ENCODE measurements at places on chromosomes 3 and 15.

DNA sequence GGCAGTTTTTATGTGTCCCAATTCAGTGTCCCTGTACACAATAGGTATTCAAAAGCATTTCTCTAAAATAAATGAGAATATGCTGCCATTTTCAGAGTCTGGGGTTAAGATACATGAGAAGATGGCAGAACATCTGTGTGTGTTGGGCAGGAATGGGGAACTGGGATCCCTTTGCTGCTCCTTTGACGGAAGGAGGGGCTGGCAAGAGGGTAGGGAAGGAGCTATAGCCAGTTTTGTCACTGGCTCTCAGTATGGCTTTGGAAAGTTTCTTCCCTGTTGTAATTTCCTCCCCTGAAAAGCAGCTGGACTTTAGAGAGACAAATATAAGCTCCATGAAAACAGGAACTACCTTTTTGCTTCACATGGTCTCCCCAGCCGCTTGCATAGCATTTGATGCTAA lies 137.5 kb upstream of the PRR23C start:
- DNase-seq = no peak

GRCh38 chr3:141248064-141248463 lies 16.4 kb downstream of the PXYLP1 start:
- no peak for DNase-seq

DNA sequence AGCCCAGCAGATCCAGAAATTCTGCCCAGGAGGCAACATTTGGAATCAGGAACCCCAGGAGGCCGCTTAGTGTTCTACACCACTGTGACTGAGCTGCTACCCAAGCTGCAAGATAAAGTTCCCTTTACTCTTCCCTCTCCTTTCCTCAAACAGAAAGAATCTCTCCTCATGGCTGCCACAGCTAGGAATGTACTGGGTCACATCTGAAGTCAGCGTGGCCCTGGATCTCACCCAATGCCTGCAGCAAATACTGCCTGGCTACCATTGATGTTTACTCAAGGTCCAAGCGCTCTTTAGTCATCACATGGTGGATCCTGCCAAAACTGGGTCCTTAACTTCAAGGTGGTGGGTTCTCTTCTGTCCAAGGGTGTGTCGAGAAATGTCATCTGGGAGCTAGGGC lies 382.7 kb downstream of the EPHA6 start:
- no peak for DNase-seq

- no peak for DNase-seq
These were observed 59.1 kb upstream of the NEDD4 start for GRCh38 chr15:56052395-56053045.

DNA sequence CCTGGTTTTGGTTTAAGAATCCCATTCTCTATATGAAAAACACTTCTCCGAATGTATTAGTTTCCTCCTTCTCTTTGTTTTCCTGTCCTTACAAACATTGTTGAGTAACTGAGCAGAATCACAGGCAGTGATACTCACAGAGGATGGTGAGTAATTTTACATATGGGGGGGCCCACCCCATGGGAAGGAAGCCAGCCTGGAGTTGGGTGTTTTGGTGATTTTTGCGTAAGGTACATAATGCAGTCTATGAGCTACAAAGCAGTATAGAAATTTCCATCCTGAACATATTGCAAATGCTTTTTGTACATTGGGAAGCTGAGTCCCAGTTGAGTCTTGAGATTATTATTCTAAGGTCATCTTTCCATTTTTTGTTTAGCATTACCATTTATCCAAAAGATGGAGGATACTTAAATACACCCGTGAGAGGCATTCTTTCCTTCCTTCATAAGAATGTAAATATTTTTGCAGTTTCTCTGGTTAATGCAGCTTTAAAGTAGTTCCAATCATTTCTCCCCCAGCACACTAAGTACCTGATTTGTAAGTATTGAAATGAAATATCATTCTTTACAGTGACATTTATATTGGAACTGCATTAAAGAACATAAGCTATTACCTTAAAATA lies 476.8 kb downstream of the AGBL1 start:
- DNase-seq = no peak

DNA sequence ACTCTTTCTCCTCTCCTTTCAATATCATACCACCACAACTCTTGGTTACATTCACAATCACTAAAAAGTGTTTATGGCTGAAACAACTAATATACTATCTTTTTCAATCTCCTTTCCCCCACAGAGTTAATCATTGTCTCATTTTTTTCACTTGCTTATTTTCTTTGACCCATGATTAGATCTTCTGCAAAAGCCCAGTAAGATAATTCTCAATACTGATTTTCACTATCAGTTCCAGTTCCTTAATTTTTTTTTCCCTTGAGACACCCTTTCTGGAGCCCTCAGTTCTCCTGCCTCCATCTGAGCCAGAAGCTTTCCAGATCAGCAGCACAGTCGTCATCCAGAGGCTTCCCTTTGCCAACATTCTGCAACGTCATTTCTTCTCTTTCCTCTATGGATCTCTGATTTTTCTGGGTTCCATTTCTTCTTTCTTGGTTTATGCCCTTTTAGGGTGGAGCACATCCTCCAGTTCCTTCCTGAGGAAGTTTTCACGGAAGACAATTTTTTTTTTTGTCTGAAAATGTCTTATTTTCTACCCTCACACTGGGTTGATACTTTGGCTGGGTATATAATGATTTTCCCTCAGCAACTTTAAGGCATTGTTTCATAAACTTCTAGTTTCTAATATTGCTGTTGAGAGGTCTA lies 88.7 kb upstream of the C15orf39 start:
- no peak for DNase-seq

DNA sequence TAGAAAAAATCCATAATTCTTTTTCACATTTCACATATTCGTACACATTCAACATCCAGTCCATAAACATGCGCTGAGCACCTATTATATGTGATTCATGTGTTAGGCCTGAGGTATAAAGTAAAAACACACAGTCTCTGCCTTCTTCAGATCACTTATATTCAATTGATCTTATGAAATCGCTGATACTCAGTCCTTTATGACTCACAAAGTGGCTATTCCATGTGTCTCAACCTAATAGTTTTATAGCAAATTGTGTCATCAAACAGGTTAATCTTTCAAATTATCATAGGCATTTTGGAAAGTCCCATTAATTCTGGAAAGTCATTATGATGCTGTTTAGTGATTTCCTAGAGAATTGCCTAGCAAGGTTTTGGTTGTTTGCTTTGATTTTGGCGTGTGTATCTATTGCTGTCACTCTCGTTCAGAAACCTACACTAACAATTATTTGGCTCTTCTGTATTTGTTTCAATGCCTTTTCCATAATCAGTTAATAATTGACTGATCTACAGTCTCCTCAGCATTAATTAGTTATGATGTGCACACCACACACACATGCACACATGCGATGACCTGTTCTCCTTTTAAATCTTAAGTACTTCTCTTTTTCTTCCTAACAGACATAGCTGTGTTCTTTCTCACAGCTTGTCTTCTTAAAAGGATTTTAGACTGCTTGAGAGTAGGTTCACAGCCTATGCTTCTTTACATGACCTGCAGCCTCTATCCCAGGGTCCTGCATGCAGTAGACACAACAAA lies 353.1 kb downstream of the MECOM start:
- no peak for DNase-seq

GRCh38 chr3:106401666-106402490 lies 533.1 kb upstream of the CBLB start:
- DNase-seq = no peak

GRCh38 chr15:55770261-55770660 lies 27.3 kb upstream of the PRTG start:
- DNase-seq = no peak

DNA sequence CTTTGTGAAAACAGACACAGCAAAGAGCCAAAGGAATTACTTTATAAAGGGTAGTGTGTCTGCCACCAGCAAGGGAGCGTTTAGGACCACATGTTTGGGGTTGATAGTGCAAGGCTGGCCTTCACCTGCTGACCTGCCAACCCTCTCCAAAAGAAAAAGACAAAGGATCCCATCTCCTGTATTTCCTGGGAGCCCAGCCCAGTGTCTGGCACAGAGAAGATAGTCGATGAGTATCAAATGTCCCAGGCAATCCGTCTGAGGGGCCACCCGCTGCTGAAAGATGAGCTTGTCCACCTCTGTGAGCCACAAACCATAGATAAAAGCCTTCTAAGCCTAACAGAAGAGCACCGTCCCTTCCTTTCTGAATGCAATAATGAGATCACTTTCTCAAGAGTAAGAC lies 154.8 kb upstream of the CTNNB1 start:
- DNase-seq = no peak

GRCh38 chr3:18087988-18088387 lies 337.2 kb downstream of the SATB1 start:
- no peak for DNase-seq

DNA sequence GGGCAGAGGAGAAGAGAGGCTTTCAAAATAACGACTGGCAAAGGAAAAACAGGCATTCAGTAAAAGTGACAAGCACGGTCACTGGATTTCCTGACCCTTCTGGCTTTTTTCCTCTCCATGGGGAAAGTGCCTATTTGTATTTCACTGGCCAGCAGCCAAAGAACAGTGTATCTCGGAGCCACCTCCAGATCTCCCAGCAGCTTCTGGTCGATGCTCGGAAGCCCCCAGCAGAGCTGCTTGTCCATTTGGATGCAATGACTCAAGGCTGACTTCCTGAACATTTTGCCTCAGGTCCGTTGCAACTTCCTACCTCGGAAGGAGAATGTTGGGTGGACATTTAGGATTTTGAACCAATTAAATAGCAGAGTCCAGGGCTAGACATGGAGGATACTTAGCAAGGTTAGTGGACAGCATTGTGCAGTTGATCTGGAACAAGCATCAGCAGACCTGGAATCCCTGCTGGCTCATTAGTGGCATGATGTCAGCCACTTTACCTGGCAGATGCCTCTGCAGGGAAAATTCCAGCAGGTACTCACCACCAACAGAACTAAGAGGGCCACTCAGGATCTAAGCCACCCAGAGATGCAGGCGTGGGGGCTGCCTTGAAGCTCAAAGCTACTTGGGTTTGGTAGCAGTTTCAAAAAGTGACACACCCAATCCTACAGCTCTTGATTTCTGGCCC lies 1.1 kb downstream of the FAM107A start:
- no peak for DNase-seq

DNA sequence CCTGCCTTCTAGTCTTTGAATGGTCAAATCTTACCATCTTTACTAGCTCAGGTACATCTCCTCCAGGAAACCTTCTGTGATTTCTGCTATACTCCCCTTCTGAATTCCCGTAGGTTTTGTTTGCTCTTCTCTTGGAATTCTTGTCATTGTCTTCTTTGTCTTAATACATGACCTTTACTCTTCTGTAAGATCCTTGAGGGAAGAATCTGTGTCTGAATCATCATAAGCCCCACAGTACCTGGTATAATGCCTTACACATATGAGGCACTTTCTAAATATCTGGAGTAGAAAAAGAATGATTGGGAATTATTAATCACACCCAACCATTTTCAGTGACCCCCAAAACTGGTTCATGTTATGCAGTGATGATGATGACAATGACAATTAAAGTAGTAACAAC lies 210.1 kb upstream of the NR2E3 start:
- DNase-seq = no peak

DNA sequence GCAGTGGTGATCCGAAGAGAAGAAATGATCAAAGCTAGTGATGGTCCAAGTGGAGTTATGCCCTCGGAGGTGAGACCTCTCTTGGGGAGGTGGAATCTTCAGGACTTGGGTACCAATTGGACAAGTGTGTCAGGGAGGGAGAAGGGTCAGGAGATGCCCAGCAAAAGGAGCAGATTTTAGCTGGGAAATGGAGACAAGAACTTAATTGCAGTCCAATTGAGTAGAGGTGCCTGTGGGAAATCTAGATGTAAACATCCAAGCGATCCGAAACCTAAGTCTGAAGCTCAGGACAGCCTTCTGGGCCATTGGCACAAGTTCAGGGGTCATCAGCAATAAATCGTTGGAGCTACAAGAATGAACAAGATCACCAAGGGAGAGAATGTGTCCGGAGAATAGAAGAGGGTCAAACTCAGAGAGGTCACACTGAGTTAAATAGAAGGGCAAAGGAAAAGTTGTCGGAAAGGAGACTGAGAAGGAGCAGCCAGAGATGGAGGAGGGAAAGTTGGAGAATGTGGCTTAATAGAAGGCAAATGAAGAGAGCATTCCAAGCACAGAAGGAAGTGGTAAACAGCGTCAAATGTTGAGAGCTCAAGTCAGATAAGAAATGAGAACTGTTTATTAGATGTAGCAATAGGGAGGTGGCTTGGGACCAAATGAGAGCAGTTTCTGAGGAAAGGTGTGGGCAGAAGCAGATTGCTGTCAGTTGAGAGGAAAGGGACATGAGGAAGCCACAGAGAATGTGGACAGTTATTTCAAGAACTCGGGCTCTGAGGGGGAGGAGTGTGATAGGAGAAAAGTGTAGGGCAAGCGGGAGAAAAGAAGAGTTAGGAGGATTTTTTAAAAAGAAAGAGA lies 64.2 kb upstream of the FNDC3B start:
- no peak for DNase-seq

- DNase-seq = no peak
These were observed 3.0 kb downstream of the MEF2A start for GRCh38 chr15:99568625-99569352.

DNA sequence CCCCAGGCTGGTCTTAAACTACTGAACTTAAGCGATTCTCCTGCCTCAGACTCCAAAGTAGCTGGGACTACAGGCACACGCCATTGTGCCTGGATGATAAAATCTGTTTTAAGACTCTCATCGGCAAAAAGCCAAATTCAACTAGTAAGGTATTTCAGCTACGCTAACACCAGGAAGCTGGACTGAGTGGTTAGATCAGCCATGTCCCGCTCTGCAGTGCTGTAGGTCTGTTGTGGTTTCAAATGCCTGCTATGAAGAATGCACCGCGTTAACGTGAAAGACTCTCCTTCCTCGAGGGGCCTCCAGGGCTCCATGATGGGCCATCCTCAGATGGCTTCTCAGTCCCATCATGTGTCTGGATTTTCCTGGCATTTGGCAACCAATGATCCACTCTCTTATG lies 70.2 kb downstream of the PCOLCE2 start:
- DNase-seq = no peak

- DNase-seq = no peak
These were observed 148.9 kb downstream of the ROBO1 start for GRCh38 chr3:79618883-79619282.

DNA sequence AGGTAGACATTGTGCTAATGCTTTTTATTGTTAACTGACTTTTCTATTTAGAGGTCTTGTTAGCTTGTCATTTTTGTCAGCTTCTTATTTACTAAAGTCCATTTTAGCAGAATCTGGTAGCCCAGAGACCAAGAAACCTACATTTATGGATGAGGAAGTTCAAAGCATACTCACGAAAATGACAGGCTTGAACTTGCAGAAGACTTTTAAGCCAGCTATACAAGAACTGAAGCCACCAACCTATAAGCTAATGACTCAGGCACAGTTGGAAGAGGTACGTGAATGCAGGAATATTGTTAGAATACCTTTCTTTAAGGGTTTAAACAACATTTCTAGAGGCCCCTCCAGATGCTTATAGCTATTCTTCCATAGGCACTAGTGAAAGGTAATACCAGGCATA lies 3.0 kb downstream of the MRPS22 start:
- no peak for DNase-seq

DNA sequence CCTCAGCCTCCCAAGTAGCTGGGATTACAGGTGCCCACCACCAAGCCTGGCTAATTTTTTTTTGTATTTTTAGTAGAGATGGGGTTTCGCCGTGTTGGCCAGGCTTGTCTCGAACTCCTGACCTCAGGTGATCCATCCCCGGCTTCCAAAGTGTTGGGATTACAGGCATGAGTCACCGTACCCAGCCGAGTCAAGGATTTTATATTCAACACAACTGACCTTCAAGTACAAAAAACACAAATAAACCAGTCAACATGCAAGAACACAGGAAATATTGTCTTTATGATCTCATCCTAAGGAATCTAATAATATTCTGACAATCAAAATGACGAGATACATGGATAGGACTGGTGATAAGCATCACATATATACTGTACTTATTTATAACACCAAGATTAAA lies 37.9 kb downstream of the TJP1 start:
- DNase-seq = no peak

GRCh38 chr3:59438492-59438891 lies 388.7 kb upstream of the CFAP20DC start:
- DNase-seq = no peak

Data from stimulated activated CD8-positive, alpha-beta memory T cell treated with anti-CD3 and anti-CD28 coated beads, Interleukin-15, amount 100 ng/mL, for 1 hour (primary cell).